Activated naive CD4-positive, alpha-beta T cell treated with anti-CD3 and anti-CD28 coated beads for 36 hours (primary cell): ENCODE measurements at places on chromosomes 2 and 18. TPM values are rescaled to one million over a fixed set of nuclear protein-coding genes. Genes with fewer than 3 reads are reported as not detected.

DNA sequence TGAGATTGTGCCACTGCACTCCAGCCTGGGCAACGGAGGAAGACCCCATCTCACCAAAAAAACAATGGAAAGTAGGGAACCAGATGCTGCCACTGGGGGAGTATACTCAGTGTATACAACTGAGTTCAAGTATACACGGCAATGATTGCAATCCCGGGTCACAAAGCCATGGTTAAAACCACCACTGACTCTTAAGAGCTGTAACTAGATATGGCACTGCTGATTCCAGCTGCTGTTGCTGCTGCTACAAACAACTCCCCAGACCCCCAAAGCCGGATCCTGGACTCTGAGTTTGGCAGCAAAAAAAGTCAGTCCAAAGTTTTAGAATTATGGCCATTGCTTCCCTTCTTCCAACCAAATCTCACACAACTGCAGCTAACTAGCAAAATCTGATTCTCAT is 43.7 kb upstream of the COX7A2L start:
- no peak for DNase-seq

CNNM4 gene
- 6.0 TPM for total RNA-seq

- DNase-seq: no peak
Measured at GRCh38 chr2:238994876-238995275, 147.0 kb downstream of the TWIST2 start.

IL36G gene
- not detected for total RNA-seq

DNA sequence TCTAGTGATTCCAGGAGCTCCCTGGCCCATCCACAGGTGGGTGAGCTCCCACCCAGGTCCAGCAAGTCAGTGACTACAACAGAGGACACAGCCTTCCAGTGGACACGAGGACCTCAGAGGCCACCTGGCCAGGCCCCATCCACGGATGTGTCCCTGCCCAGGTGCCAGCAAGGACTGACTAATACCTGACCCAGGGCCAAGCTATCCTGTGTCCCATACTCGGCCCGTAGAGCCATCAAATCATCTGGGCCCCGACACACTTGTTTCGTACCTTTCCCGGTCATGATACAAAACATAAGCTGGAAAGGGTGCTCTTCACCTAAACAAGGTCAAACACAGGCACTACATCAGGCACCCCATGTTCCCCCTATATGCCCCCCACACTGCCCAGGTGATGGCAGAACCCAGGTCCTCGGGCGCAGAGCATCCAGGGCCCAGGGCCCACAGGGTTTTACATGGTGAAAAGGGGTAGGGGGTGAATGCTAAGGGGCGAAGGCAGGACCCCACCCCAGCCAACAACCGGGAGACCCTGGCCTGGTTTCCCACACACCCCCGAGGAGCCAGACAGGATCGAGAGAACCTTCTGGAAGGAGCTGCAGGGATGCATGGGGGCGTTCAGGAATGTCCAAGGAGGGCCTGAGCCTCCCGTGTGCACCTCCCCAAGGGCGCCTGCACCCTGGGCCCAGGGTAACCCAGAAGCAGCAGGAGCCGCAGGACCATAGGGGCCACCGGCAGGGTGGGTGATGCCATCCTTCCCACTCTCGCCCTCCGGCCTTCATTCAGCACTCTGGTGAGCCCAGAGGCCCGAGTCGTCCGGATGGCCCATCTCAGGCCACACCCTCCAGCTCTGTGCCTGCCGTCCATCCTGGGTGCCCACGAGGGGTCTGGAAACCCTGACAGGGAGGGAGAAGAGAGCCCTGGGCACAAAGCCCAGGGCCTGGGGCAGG is 94.3 kb downstream of the HDAC4 start:
- no peak for DNase-seq

- DNase-seq: no peak
Measured at GRCh38 chr2:33457556-33458247, 18.7 kb upstream of the RASGRP3 start.

DNA sequence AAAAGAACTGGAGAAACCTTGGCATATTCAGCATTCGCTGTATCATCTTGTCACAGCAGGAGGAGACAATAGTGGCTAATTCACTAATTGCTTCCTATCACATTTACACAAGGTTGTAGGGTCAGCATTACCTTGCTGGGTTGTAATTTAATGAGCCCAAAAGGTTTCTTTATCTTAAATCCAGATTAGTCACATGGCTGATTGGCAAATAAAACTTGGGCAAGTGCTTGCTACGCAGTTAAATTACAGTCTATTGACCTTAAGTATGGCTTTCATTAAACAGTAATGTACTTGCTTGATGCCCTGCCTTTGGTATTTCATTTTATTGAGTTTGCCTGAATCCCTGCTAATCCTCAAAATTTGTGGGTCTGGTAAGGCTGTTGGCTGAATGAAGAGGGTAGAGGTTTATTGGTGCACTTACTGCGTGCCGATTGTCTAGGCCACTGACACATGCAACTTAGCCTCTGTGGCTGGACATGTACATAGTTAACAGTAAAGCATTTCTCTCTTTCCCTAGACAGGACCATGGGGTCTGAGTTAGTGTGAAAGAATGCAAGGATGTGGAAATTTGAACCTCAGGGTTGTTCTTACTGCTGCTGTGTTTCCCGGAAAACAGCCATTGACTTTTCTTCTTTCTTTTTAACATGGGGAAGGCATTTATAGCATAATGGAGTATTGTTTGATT is 34.3 kb downstream of the FMNL2 start:
- no peak for DNase-seq

- DNase-seq: no peak
Measured at GRCh38 chr18:36833120-36833519, 4.2 kb downstream of the KIAA1328 start.

- no peak for DNase-seq
Measured at GRCh38 chr2:37721201-37721560, 49.7 kb upstream of the CDC42EP3 start.
